GM23248 (cell line): ENCODE measurements at places on chromosomes 2 and 18.

DNA sequence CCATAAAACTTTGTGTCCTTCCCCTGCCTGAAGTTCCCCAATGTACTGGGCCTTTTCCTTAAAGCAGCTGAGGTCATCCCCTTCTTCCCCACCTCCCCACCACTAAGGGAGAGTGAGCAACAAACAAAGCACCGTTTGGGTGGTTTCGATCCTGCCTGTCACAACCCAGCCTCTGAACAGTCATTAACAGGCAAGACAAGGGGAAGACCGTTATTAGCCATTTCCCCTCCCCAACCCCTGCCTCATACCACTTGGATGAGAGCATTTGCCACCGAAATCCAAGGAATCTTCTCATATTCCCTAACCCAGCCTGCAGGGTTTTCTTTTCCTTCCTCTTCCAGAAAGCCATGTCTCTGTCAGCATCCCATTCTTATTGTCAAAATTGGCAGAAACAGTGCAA is 65.6 kb downstream of the STRADB start:
- DNase-seq: no peak

DNA sequence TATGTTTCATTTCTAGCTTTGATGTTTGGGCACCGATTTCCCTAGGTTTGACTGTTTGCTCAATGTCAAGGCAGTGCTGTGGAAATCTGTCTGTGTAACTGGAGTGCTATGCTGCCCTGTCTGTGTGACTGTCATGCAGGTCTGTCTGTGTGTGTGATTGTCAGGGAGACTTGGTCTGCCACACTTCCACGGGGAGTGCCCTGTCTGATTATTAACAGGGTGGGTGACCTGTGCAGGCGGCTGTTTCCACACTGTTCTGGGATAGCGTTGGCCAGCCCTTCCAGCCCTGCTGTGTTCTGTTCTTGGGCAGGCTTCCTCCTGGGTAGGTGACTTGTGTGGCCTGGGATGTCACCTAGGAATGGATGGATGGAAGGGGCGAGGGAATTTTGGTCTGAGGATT is 85.3 kb downstream of the FHOD3 start:
- DNase-seq: no peak

DNA sequence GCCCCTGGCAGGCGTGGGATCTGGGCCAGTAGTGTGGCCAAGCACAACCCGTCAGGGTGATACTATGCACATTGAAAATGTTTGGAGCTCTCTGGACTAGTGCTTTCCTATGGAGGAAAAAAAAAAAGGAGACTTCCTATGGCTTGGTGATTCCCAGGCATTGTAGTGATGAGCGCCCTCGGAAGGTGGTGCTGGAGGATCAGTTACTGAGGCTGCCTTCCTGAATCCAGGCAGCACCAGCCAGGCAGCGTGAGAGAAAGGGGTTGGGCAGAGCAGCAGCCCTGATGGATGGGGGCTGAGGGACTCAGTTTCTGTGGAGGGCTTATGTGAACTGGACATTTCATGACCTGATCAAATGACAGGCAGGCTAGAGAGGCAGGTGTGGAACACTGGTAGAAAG is 70.9 kb downstream of the CHRNA1 start:
- no peak for DNase-seq

GRCh38 chr2:10654069-10654468 is 35.7 kb downstream of the NOL10 start:
- peak; percentile 44 for DNase-seq
